Cerebellar nuclear complex (tissue), 1 donor: ENCODE measurements at places on chromosomes 7 and 10.

- DNase-seq, result no peak
Observed at GRCh38 chr10:114021717-114022680, 21.7 kb upstream of the ADRB1 start.

- no peak for DNase-seq
Observed at GRCh38 chr7:103142494-103142893, 6.4 kb downstream of the NAPEPLD start.

GRCh38 chr7:135186841-135187253, 16.3 kb upstream of the CYREN start:
- no peak for DNase-seq

- no peak for DNase-seq
Observed at GRCh38 chr7:13286916-13287315, 599.5 kb downstream of the ARL4A start.

DNA sequence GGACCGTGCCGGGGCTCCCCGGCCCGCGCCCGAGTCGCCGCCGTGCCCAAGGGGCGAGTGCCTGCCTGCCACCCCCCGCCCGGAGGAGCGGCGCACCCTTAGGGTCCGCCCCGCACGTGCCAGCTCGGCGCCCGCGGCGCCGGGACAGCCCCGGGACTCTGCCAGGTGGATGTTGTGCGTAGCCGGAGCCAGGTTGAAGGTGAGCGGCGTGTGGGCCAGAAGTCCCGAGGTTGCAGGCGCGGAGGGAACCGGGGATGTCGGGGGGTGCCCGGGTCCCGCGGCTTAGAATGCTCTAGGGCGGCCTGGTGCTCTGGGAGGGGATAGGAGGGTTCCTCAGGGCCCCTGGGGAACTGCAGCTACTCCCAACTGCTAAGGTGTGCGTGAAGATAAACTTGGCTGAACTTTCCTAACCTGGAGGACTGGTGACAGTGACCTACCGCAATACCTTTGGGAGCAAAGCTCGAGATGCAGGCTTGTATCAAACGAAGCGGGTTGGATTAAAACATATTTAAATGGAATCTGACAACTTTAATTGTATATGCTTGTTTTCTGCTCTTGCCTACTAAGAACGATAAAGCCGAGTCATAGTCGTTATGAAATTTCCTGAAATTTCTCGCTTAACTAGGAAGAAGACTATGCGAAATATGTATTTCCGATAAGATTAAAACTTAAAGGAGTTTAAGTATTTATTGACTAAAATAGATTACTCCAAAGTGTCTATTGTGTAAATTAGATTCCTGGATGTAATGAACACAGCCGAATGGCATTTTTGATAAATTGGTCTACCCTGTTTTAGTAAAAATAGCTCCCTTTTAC, at the start of gene CUX1:
TSS of gene CUX1 (plus strand) at position 156 of the 816 bp plus-strand sequence. CDS start at position 170, 14 bp downstream.
- no peak for DNase-seq

DNA sequence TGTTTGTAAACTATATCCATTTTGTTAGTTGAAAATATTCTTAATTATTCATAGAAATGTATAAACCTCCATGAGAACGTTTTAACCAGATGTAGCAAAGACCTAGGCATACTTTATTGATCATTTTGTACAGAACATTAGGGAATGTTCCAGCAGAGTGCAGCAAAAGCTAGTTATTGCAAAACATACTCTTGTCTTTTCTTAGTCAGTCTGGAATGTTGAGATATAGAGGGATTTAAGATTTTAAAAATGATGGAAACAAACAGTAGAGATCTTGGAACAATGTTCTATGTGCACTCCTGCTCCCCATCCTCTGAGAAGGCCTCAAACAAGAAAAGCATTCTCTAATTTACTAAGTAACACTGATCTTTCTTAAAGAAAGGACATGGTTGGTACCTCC, 292.1 kb downstream of the BBS9 start:
- DNase-seq, result no peak

GRCh38 chr7:19713676-19714075, 4.8 kb upstream of the POLR1F start:
- DNase-seq, result no peak

- DNase-seq, result no peak
Observed at GRCh38 chr10:22927661-22928403, at the start of gene ARMC3. ARMC3 (plus strand) TSS chr10:22928053; CDS start chr10:22931997, 3,944 bp downstream.

GRCh38 chr10:62709200-62709599, 95.3 kb upstream of the ADO start:
- DNase-seq, result no peak
